Nasal cavity respiratory epithelium epithelial cell of viscerocranial mucosa (primary cell): ENCODE measurements at places on chromosomes 3 and 15. TPM values are rescaled to one million over a fixed set of nuclear protein-coding genes. Genes with fewer than 3 reads are reported as not detected.

Gene DNAH12
- total RNA-seq = under 0.01 and 0.21 TPM in 2 replicates

Gene TNFSF10
- total RNA-seq = 7.9 and 191 TPM in 2 replicates

Gene CSPG5
- 0.36 and 1.7 TPM in 2 replicates for total RNA-seq

Gene RETNLB
- total RNA-seq = not detected in 2 replicates

Gene IFT57
- total RNA-seq = 26.3 and 29.8 TPM in 2 replicates
